ENCODE measurements at places on chromosomes 5 and 9.

DNA sequence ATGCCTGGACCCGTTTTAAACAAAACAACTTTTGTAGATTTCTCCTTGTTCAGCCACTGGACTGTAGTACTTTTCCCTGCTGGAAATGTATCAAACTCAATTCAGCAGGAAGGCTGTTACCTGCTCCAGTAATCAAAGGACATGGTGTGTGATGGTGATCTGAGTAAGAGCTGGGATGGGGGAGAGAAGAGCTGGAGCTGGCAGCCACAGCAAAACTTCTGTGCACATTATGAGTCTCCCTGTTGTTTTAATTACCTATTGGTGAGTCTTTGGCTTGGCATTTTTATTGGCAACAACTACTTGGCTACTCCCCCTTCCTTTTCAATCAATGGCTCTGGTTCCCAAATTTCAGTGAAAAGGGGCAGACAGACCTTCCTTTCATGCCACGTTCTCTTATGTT lies 9.7 kb downstream of the NREP start:
- DNase-seq: no peak

DNA sequence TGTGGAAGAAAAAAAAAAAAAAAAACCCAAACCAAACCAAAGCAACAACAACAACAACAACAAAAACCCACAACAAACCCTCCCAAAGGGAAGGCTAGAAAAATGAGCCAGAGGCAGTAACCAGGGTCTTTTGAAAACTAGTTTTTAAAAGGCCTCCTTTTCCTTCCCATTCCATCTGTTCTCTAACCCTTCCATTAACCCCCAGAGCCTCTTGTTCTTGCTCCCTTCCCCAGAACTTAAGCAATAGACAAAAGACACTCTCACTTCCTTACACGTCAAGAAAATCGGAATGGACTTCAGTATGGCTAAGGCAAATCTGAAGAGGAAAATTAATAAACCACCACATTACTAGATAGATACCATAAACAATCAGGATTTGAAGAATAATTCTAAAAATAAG lies 292.8 kb downstream of the ARL15 start:
- no peak for DNase-seq

- DNase-seq: no peak
These were observed 73.7 kb downstream of the RCL1 start for GRCh38 chr9:4866239-4866969.

- no peak for DNase-seq
These were observed 13.9 kb upstream of the OSMR start for GRCh38 chr5:38831909-38832308.

GRCh38 chr9:76980566-76980965 lies 38.9 kb upstream of the FOXB2 start:
- DNase-seq: no peak

DNA sequence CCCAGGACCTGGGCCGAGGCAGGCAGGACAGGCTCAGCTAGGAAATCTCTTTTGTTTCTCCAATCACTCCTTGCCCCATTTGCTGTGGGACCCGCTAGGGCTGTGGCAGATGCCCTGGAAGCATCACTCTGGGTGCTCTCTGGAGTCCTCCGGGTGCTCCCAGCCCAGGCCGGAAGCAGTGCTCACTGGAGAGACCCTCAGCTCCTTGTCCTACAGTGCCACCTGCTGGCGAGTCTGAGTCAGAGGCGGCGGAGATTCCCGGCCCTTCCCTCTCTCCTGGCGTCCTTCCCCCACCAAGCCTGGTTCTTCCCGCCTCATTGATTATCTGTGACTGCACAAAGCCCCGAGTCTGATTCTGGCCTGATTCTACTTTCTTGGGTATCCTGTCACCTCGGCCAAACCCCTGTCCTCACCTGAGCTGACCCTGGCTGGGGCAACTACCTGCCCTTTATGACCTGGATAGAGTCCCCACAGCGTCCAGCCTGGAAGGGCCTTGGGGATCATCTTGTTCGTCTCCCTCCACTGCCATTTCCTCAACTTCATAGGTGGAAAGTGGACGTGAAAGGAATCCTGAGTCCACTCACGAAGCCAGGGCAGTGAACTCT lies 7.3 kb upstream of the BARHL1 start:
- no peak for DNase-seq

DNA sequence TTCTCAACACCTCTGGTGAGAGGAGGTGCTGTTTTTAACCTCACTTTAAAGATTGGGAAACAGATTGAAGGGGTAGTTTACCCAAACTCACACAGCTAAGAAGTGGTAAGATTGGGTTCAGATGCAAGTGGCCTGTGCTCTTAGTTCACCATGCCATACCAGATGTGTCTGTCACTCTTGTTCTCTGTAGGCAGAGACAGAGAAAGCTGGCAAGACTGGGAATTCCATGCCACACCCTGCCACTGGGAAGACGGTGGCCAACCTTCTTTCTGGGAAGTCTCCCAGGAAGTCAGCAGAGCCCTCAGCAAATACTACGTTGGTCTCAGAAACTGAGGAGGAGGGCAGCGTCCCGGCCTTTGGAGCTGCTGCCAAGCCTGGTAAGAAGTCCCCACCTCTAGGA lies 11.0 kb downstream of the TCOF1 start:
- DNase-seq: no peak

All from stimulated activated CD4-positive, alpha-beta T cell treated with anti-CD3 and anti-CD28 coated beads, Interleukin-12 subunit alpha, Interleukin-12 subunit beta, amount 100 ng/mL, for 4 hours (primary cell).